ENCODE measurements at places on chromosomes 7 and 10. TPM values are rescaled to one million over a fixed set of nuclear protein-coding genes. Genes with fewer than 3 reads are reported as not detected.

TFAM gene
- total RNA-seq = 14.4 TPM

VIM gene
- total RNA-seq = 3,295 TPM

CUX1 gene
- 92.0 TPM for total RNA-seq

SPDYE9 gene
- total RNA-seq = 1.7 TPM

PIK3AP1 gene
- total RNA-seq = 18.3 TPM

ENKUR gene
- 2.9 TPM for total RNA-seq

FAM180A gene
- 1.7 TPM for total RNA-seq

SLC26A5 gene
- total RNA-seq = not detected

OPALIN gene
- total RNA-seq = 1.4 TPM

PDE6C gene
- total RNA-seq = 1.2 TPM

CAPZA2 gene
- 203 TPM for total RNA-seq

PDCD11 gene
- 99.9 TPM for total RNA-seq

AKR1E2 gene
- 59.0 TPM for total RNA-seq

SPOCK2 gene
- total RNA-seq = 0.24 TPM

LHPP gene
- total RNA-seq = 4.8 TPM

IKZF1 gene
- 40.9 TPM for total RNA-seq

GAD2 gene
- 2.2 TPM for total RNA-seq

PRSS1 gene
- 2.4 TPM for total RNA-seq

TECTB gene
- total RNA-seq = not detected

ANXA7 gene
- 61.9 TPM for total RNA-seq

TCF7L2 gene
- total RNA-seq = 45.0 TPM

CPA2 gene
- total RNA-seq = 1.9 TPM

KCNMA1 gene
- total RNA-seq = 79.2 TPM

PNLIPRP3 gene
- total RNA-seq = 0.96 TPM

CHAT gene
- not detected for total RNA-seq

SORCS3 gene
- total RNA-seq = 0.48 TPM

NUTM2B gene
- 2.2 TPM for total RNA-seq

ARHGEF35 gene
- 1.9 TPM for total RNA-seq

ACTL6B gene
- not detected for total RNA-seq

ETV1 gene
- total RNA-seq = 30.3 TPM

MIOS gene
- total RNA-seq = 51.8 TPM

CALY gene
- total RNA-seq = not detected

PON1 gene
- total RNA-seq = 0.24 TPM

CRYGN gene
- total RNA-seq = not detected

NRCAM gene
- 8.9 TPM for total RNA-seq

HACD1 gene
- total RNA-seq = 47.2 TPM

FBXO24 gene
- total RNA-seq = not detected

SYCE1 gene
- 2.6 TPM for total RNA-seq

PDK4 gene
- 17.6 TPM for total RNA-seq

LIPF gene
- 5.5 TPM for total RNA-seq

SLIT1 gene
- total RNA-seq = 0.72 TPM

EPO gene
- total RNA-seq = not detected

PTPN20 gene
- 11.1 TPM for total RNA-seq

FFAR4 gene
- total RNA-seq = 0.96 TPM

SPDYE6 gene
- total RNA-seq = not detected

ASIC3 gene
- 2.2 TPM for total RNA-seq

WNT2 gene
- 23.6 TPM for total RNA-seq

RELN gene
- 1.2 TPM for total RNA-seq

SUN1 gene
- total RNA-seq = 164 TPM

LFNG gene
- total RNA-seq = 11.1 TPM

XRCC2 gene
- 2.2 TPM for total RNA-seq

TBXAS1 gene
- total RNA-seq = 19.3 TPM

EPC1 gene
- 51.0 TPM for total RNA-seq

YWHAG gene
- total RNA-seq = 43.6 TPM

ELN gene
- 583 TPM for total RNA-seq
